Stimulated activated CD4-positive, alpha-beta T cell treated with anti-CD3 and anti-CD28 coated beads, Interleukin-4, amount 100 ng/mL, for 48 hours (primary cell): ENCODE measurements at places on chromosomes 7 and 10.
A peak's percentile ranks its signal among the peaks of the same experiment; 100 is the strongest.

GRCh38 chr10:36181426-36182178 is 539.5 kb upstream of the FZD8 start:
- DNase-seq = no peak

DNA sequence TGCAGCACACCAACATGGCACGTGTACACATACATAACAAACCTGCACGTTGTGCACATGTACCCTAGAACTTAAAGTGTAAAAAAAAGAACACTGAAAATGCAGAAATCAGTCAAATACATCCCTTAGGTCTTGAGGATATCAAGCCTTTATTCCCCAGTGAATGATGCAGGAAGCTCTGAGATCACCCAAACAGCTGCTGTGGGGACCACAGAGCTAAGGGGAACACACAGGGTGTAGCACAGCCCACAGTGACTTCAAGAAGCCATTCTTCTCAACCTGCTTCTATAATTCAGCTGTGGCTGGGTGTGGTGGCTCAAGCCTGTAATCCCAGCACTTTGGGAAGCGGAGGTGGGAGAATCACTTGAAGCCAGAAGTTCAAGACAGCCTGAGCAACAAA is 314.9 kb downstream of the CALN1 start:
- DNase-seq = no peak

GRCh38 chr7:106744563-106745091 is 83.7 kb upstream of the CCDC71L start:
- no peak for DNase-seq

DNA sequence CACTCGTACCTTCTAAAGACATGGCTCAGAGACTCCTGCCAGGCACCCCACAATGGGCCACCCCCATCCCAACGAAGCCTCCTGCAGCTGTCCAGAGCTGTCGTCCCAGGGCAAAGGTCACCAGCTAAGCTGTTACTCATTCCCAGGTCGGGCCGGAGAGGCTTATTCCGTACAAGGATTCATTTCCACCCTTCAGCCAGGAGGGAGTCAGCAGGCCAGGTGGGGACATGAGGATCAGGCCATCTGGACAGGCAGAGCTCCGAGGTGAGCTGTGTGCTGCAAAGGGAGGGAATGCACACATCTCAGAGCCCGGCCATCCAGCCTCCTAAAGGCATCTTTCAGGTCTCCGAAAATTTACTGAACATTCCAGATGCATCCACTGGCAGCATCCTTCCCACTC is 63.9 kb upstream of the NANOS1 start:
- no peak for DNase-seq

- no peak for DNase-seq
Measured at GRCh38 chr7:17019106-17019505, 137.3 kb upstream of the AGR3 start.

DNA sequence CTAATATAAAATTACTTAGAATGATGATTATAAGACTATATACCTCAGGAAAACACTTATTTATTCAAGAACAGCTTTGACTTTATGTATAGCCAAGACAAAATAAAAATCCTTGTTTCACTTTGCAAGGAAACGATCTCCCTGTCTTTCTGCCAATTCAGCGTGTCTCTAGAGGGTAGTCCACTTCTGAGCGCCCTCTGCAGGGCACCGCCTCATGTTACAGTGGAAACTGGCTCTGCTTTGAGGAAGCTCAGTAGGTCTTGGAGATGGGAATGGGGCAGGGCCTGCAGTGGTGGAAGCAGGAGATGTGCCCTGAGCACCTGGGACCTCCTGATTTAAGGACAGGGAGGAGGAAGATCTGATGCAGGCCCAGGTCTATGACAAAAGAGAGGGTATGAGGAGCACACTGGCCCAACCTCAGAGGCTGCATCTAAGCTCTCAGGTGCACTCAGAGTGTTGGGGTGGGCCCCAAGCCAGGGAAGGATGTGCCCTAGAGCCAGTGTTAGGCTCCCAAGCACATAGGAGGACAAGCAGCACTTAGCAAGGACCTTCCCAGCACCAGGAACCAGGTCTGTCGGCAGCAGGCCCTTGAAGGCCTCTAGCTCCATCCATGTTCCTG is 481.0 kb downstream of the TNS3 start:
- DNase-seq = no peak

DNA sequence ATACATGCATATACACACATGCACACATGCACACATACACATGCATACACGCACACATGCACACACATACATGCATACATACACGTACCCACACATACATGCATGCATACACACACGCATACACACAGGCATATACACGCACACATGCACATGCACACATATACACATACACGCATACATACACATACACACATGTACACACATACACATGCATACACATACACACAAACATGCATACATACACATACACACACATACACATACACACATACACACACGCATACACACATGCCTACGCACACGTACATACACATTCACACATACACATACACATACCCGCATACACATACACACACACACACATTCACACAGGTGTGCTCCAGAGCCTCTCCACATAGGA is 81.0 kb upstream of the KMT2E start:
- DNase-seq = no peak

GRCh38 chr7:34165927-34166550 is 260.7 kb downstream of the BMPER start:
- no peak for DNase-seq

DNA sequence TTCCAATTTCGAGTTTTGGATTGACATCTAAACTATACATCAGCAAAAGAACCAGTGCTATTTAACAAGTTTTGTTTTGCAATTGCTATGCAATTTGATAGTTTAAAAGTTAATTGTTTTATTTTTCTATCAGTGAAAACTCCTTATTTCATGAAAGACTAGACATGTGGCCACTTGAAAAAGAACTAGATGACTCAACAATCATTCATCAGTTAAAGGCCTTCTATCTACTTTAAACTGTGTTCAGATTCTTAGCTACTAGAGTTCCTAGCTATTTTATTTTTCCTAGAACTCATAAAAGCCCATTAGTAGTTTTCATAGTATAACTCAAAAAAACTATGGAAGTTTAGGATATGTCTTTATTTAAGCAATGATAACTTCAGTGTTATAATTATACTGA is 104.6 kb upstream of the LSM8 start:
- no peak for DNase-seq

DNA sequence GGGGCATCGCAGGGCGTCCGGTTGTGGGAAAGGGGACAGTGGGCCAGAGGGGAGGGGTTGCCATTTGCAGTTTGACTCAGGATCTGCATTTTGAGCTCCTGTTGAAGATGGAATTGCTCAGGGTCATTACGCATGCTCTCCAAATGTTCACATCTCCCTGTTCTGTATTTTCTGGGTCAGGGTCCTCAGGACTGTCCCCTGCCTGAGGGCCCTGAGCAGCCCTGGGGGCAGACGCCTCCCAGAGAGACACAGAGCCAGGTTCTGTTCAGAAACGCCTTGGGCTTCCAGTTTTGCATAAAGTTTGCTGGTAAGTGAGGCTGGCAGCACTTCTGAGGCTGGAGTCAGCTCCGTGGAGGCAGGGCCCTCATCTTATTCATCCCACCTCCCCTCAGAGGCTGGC is 34.1 kb upstream of the NUB1 start:
- DNase-seq = no peak

GRCh38 chr10:80173466-80173865 is 31.9 kb downstream of the ANXA11 start:
- no peak for DNase-seq

GRCh38 chr7:155738652-155739537 is 73.4 kb downstream of the SHH start:
- peak; percentile 56 for DNase-seq

GRCh38 chr10:119340893-119341458 is 133.6 kb downstream of the GRK5 start:
- no peak for DNase-seq

DNA sequence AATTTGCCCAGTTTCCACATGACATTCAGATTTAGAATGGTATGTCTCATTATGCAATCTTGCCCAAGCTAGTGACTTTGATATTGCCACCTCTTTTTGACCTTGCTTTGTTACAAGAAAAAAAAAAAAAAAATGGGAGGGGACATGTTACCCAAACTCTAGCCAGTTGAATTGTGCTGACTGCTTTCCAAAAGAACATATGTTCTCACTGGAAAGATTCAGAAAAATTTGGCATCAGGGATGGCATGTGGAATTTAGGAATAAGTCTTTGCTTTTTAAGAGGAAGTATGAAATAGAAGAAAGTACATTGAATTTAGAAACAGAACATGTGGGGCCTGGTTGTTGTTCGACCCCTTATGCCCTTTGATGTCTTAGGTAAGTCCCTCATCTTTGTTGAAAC is 846.8 kb downstream of the NRG3 start:
- no peak for DNase-seq

DNA sequence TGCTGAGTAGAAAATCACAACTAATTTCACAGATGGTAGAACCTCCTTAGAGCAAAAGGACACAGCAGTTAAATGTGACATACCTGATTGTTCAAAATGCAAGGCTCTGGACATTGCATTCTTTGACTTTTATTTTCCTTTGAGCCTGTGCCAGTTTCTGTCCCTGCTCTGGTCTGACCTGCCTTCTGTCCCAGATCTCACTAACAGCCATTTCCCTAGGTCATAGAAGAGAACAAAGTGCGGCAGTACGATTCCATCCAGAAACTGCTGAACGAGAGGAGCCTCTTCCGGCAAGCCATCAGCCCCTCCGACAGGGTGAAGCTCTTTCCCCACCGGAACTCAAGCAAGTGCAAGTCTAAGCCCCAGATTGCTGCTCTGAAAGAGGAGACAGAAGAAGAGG is 186.9 kb downstream of the CFTR start:
- no peak for DNase-seq

DNA sequence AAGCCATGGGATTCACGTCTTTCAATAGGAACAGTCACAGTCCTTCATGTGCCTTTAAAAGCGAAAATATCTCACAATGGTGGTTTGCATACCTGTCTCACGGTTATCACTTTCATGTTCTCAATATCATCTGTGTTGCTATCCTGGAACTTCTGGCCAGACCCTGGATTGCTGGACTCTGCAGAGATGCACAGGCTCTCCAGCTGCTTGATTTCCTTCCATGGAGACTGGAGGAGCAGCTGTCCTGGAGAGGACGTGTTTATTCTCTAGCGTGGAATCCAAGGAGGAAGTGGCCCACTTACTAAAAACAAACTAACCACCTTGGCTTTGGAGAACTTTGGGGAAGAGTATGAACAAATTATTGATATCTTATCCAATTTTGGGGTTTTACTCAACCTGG is 16.5 kb downstream of the BTBD16 start:
- DNase-seq = no peak

DNA sequence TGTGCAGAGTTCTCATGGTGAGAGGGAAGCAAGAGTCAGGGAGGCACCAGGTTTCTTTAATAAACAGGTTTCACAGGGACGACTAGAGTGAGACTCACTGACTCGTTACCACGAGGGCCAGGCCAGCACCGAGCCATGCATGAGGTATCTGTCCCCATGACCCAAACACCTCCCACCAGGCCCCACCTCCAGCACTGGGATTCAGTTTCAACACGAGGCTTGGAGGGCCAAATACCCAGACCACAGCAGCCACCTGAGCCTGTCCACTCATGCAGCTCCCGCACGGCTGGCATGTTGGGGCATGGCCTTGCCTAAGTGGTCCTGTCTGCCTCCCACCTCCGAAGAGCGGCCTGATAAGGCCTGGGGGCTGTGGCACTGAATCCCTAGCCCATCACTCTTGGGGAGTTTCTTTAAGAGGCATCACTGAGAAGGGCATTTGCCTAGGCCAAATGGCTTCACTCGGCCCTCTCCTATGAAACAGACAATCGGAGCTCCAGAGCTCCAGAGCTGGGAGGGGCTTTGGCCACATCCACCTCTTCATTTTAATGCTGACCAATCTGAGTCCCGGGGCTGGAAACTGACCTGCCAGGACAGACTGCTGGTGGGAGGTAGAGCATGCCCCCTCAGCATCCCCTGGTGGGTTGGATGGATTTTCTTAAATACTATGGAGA is 157.8 kb downstream of the DNAJB6 start:
- no peak for DNase-seq

GRCh38 chr7:155803418-155804376 is 8.6 kb downstream of the SHH start:
- no peak for DNase-seq

DNA sequence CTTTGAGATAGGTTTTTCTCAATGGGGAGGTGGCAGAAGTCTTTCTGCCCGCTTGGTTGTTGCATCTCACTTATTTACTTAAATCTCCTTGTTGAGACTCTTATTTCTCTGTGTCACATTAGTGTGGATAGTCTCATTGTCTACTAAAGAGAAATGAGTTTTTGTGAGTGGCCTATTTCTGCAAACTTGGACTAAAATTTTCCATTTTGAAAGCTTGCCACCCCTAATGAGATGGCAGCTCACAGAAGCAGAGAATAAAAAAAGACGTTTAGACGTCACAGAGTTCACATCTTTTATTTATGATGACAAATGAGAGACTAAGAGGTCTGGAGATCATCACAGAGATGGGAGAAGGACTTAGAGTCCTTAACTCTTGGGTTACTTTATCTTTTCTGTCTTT is 262.7 kb upstream of the PHYHIPL start:
- no peak for DNase-seq

DNA sequence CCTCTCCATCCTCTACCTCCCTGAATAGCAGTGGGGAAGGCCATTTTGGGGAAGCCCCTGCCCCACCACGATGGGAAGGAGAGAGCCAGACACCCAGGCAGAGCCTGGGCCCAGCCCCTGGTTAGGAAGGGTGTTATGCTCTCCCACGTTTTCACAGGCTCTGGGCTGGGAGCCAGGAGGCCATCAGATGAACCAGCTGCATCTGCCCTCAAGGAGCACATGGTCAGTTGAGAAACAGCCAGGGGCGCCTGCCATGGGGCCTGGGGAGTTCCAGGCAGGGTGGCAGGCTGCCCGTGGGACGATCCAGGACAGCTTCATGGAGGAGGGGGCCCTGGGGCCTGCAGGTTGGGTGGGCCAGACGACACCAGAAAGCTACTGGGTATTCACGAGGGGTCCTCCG is 47.5 kb downstream of the CAMK2B start:
- no peak for DNase-seq

DNA sequence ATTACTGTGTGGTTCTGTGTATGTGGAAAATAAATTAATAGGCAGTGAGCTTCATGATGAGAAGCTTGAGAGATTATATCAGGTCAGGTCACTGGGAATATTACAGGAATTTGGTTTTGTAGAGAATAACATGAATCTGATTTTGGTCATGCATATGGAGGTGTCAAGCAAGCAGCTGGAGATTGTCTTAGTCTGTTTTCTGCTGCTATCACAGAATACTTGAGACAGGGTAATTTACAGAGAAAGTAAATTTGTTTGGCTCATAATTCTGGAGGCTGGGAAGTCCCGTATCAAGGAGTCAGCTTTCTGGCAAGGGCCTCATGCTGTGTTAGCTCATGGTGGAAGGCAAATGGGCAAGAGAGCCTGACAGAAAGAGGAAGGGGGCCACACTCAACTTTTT is 120.7 kb upstream of the FAM3C start:
- DNase-seq = no peak

- no peak for DNase-seq
Measured at GRCh38 chr7:28346256-28346655, 66.1 kb upstream of the CREB5 start.

DNA sequence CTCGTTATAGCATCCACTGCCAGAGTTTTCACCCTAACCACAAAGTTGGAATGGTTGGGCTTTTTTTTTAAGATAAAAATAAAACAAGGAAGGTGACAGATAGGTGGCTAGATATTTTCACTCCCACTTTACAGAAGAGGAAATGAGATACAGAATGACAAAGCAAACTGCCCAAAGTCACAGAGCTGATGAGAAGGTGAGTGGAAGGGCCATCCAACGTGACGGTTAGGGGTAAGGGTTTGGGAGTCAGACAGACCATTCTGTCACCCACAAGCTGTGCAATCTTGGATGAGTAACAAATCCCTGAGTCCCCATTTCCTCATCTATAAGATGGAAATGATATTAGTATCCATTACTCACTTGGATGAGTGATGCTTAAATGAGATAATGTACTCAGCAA is 106.9 kb upstream of the PDLIM1 start:
- DNase-seq = no peak
